Temporal lobe (tissue), 4 donors: ENCODE measurements at places on chromosomes 2 and 18. TPM values are rescaled to one million over a fixed set of nuclear protein-coding genes. Genes with fewer than 3 reads are reported as not detected.

MAP3K19 gene
- 1.7 TPM for total RNA-seq

NT5DC4 gene
- not detected for total RNA-seq

IL1R1 gene
- 0.74 TPM for total RNA-seq

C2orf81 gene
- 1.2 TPM for total RNA-seq

IL18R1 gene
- not detected for total RNA-seq

HSBP1L1 gene
- 1.5 TPM for total RNA-seq

TEKT4 gene
- total RNA-seq = not detected

ITGB6 gene
- total RNA-seq = not detected

CTDP1 gene
- 10.6 TPM for total RNA-seq
